ENCODE measurements at places on chromosomes 3 and 15. TPM values are rescaled to one million over a fixed set of nuclear protein-coding genes. Genes with fewer than 3 reads are reported as not detected.

The POPDC2 gene
- total RNA-seq: 7.8 TPM

The ETV5 gene
- total RNA-seq: 31.6 TPM

The ATP13A4 gene
- total RNA-seq: not detected

The ADGRG7 gene
- not detected for total RNA-seq

The RTP2 gene
- total RNA-seq: 1.9 TPM

The C2CD4B gene
- 2.4 TPM for total RNA-seq

The FSTL1 gene
- 77.5 TPM for total RNA-seq

The SUMF1 gene
- total RNA-seq: 4.4 TPM

The TIPIN gene
- total RNA-seq: 6.0 TPM

- no peaks in the 10 kb centered on the region for H3K27me3 ChIP-seq
- DNase-seq: no peak
- H3K4me1 ChIP-seq: peaks cover 82% of the 10 kb centered on the region
- peaks cover 19% of the 10 kb centered on the region for H3K36me3 ChIP-seq
- no peak overlapping the region for H3K4me3 ChIP-seq
Observed at GRCh38 chr3:159865041-159865579, 123.5 kb upstream of the IL12A start.

DNA sequence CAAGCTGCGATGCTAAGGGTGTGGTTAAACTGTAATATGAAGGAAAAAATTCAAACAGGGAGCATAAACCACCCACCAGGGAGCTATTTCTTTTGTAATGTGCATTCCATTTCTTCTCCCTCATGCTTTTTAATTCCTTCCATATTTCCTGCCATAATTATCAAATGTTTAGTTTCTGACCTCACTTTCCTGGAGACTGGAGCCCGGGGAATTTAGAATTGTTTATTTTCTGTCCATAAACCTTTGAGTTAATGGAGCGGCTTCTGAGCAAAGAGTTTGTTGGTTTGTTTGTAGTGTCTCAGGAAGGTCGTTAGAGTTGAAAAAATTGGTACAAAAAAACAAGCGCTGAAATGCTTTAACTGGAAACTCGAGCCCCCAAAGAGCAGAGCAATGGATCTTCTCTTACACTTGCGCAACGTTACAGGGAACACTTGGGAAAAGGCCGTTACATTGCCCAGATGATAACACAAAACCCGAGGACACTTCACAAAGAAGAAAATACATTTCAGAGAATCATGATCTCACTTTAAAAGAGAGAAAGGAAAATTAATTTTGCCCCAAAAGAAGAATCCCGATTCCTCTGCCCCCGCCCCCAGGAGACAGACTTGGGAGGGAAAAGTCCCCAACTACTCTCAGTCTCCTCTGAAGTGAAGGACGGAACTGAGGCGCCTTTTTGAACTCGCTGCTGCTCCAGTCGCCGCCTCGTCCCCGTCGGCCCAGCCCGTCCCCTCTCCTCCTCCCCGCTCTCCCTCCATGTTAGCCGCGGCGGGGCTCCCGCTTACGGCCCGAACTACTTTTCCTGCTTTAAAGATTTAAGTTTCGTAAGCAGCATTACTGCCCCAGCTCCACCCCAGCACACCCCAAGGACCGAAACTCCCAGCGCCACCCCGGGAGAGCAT, 842 bp downstream of the FSTL1 start:
- peak overlapping the region; percentile 67 for H3K27ac ChIP-seq
- no peak for DNase-seq
- H3K36me3 ChIP-seq: no peaks in the 10 kb centered on the region
- H3K4me1 ChIP-seq: peaks cover 12% of the 10 kb centered on the region

DNA sequence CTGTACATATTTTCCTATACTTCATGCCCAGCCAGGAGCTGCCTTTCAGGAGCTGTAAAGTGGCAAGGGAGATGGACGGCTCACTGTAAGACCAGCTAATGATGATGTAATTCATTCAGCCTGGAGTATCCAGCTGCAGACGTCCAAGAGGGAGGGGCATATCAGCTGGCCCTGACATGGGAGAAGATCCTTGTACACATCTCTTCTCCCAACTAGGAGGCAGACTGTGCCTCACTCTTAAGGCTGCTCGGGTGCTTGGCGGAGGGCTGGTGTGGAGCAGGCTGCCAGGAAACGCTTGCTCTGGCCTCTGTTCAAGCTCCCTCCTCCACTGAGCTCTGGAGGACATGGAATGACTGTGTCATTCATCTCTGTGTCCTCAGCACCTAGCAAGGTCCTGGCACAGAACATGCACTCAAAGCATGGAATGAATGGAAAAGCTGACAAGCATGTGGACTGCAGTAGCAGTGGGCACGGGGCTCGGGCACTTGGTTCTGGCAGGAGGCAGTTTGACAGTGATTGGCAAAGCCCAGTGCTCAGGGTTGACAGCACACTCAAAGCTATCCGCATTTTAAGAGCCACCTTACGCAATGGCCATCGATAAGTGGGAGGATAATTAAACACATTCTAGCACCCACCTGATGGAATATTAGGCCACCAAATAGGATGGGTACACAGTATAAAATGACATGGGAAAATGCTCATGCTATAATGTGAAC, 72.4 kb downstream of the TBC1D2B start:
- H3K36me3 ChIP-seq: peaks cover 10% of the 10 kb centered on the region
- peak overlapping the region; percentile 73 for H3K27ac ChIP-seq
- no peak overlapping the region for H3K4me3 ChIP-seq
- no peaks in the 10 kb centered on the region for H3K27me3 ChIP-seq
- peaks cover 60% of the 10 kb centered on the region for H3K4me1 ChIP-seq

- H3K27me3 ChIP-seq: no peaks in the 10 kb centered on the region
- no peak for DNase-seq
Observed at GRCh38 chr3:8507496-8507895, 5.9 kb downstream of the LMCD1 start.

DNA sequence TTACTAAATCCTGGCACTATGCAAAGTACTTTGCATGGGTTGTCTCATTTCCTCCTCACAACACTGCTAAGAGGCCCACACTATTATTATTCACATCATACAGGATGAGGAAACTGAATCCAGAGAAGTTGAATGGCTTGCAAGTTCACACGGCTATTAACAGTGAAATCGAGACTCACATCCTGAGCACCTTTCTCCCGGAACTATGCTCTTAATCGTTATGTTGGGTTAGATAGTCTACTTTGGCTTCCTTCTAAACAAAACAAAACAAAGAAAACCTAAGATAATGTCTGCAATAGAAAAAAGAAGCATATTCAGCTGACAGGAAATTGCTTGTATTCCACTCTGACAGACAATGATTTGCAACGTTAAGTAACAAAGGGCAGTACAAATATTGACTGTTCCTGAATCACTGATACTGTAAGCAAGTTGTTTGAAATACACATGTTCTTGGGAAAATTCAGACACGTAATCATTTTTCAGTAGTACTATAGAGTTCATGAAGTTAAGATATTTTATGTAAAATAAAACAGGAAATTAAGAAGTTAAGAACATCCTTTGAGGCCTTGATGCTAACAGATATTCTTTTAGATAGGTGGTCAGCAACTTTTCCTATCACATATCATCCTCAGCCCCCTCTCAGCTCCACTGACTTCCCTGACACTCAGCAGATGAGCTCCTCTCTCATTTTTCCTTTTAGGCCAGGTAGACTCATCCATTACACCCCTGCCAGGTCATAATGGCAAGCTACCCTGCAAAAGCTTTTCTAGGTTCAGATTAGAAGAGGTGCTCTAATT, 40.7 kb downstream of the C2CD4B start:
- H3K4me1 ChIP-seq: peaks cover 8% of the 10 kb centered on the region
- no peaks in the 10 kb centered on the region for H3K27me3 ChIP-seq
- no peaks in the 10 kb centered on the region for H3K36me3 ChIP-seq
- DNase-seq: no peak

DNA sequence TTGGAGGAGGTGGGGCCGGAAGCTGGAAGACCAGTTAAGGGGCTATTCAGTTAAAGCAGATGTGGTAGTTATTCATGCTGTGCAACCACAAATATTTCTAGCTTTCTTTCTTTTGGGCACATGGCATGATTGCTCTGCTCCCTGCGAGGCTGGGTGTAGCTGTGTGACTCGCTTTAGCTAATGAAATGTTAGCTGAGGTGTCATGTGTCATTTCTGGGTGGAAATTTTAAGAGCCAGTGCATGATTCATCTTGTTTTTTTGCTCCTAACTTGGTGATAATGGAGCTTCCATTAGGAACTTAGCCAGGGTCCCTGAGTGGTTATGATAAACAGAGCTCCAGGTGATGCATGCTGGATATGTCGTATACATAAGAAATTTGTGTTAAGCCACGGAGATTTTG, 300.6 kb downstream of the SATB1 start:
- H3K27me3 ChIP-seq: no peaks in the 10 kb centered on the region
- H3K27ac ChIP-seq: no peak overlapping the region
- no peaks in the 10 kb centered on the region for H3K4me1 ChIP-seq
- no peaks in the 10 kb centered on the region for H3K36me3 ChIP-seq

GRCh38 chr3:38124324-38125122, 12.4 kb downstream of the ACAA1 start:
- H3K4me1 ChIP-seq: no peaks in the 10 kb centered on the region
- no peak overlapping the region for H3K4me3 ChIP-seq
- no peak for DNase-seq
- H3K36me3 ChIP-seq: peaks cover 89% of the 10 kb centered on the region

DNA sequence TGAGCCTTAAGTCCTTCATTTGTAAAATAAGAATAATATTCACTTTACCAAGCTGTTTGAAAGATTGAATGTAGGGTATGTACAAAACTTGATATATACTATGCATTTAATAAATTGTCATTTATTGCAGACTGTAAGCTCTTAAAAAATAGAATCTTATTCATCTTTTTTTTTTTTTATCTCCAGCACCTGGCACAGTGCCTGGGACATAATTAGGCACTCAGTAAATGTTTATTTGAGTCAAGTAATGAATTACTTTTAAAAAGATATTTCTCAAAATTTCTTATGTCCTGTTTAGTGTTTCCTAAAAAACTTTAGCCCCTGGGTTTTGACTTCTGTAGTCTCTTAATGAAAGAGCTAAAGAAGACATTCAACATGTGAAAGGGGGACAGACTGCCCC, 71.7 kb downstream of the TOP2B start:
- H3K4me1 ChIP-seq: peaks cover 33% of the 10 kb centered on the region
- no peak for DNase-seq
- H3K27ac ChIP-seq: no peak overlapping the region
- no peak overlapping the region for H3K4me3 ChIP-seq
- no peaks in the 10 kb centered on the region for H3K27me3 ChIP-seq
- peaks cover 16% of the 10 kb centered on the region for H3K36me3 ChIP-seq

- H3K36me3 ChIP-seq: no peaks in the 10 kb centered on the region
- no peaks in the 10 kb centered on the region for H3K4me1 ChIP-seq
- no peak for DNase-seq
- H3K27ac ChIP-seq: no peak overlapping the region
Observed at GRCh38 chr15:56261854-56262509, 18.3 kb upstream of the RFX7 start.

DNA sequence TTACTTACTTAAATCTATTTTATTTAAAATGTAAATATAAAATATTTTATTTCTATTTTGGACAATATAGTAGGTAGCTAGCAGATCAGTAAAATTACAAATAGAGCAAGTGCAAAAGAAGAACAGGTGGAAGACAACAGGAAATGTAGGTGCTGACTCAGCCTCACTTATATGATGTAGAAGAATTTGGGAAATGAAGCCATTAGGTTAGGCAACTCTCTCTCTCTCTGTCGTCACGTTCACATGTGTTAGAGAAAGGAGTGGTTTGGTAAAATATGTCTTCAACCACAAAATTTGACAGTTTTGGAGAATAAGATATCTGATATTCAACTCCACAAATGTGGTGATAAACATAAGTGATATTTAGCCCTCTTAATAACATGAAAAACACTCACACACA, 532.5 kb upstream of the KCNMB2 start:
- no peak overlapping the region for H3K4me3 ChIP-seq
- H3K36me3 ChIP-seq: no peaks in the 10 kb centered on the region
- no peaks in the 10 kb centered on the region for H3K4me1 ChIP-seq
- DNase-seq: no peak
- H3K27ac ChIP-seq: no peak overlapping the region

- no peak overlapping the region for H3K4me3 ChIP-seq
- H3K27me3 ChIP-seq: peaks cover 14% of the 10 kb centered on the region
- no peaks in the 10 kb centered on the region for H3K4me1 ChIP-seq
- H3K36me3 ChIP-seq: no peaks in the 10 kb centered on the region
- no peak overlapping the region for H3K27ac ChIP-seq
Observed at GRCh38 chr3:186614597-186615483, 2.0 kb downstream of the AHSG start.

DNA sequence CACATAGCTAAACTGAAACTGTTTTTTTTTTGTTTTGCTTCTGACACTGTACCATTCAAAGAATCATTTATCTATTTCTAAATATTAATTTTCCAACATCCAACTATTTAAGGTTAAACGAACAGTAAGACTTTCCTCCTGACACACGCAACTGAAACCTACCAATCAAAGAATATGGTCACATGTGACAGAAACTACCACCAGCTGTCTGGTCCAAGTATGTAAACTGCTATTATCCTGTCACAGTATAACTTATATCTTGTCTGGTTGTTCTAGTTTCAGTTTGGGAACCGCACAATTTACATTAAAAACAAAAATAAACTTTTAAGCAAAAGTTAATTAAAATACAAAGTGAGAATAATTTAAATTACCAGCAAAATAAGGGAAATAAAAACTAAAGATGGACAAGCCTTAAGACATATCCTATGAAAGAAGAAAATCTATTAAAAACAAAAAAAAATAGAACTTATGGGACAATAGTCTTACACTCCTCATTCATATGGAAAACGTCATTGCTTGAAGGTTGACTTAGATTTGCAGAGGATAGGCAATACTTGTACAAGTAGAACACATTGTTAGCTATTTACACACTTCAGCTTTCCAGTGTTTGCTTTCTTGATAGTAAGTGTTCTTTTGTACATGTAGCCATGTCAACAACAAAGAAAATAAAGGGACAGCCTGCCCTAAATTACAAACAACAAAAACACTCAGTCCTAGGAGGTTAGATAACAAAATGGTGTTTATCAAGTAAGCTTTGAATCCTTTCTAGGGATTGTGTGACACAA, 26.8 kb upstream of the CHRM5 start:
- H3K27ac ChIP-seq: no peak overlapping the region
- H3K4me1 ChIP-seq: no peaks in the 10 kb centered on the region
- DNase-seq: no peak

DNA sequence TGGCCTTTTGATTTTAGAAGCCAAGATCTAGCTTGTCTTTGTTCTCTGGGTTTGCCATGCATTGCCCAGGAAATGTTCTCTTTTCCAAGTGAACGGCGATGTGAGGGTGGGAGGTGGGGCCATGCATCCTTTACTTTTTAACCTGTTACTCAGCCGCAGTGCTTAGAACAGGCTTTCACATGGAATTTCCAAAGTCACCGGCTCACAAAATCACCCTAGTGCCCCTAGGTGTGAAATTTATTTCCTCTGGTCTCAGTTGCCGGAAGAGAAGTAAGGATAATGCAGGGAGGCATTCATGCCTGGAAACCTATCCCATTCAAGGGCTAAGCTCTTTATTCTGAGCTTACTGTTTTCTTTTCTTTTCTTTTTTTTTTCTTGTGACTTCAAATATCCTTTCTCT, 93.2 kb downstream of the CACNA2D3 start:
- peaks cover 19% of the 10 kb centered on the region for H3K4me1 ChIP-seq
- no peaks in the 10 kb centered on the region for H3K36me3 ChIP-seq
- H3K27ac ChIP-seq: no peak overlapping the region
- H3K27me3 ChIP-seq: no peaks in the 10 kb centered on the region

GRCh38 chr3:108022256-108023150, 68.3 kb downstream of the CD47 start:
- no peak overlapping the region for H3K27ac ChIP-seq
- no peak for DNase-seq
- H3K36me3 ChIP-seq: no peaks in the 10 kb centered on the region
- no peaks in the 10 kb centered on the region for H3K4me1 ChIP-seq
- no peaks in the 10 kb centered on the region for H3K27me3 ChIP-seq
